GM04503 (cell line): ENCODE measurements at places on chromosomes 4 and X.

DNA sequence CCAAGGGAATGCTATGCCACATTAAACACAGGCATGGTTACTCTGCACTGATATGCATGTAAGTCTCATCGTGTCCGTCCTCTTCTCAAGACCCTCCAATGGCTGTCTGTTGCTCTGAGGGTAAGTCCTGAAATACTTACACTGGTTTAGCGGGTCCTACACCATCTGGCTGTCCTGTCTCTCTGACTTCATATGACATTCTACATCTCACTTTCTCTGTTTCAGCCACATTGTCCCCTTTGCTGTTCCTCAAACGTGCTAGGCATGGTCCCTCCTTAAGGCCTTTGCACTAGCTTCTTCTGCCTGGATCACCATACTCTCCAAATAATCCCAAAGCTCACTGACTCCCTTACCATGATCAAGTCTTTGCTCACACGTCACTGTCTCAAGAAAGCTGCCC, 131.4 kb downstream of the PALLD start:
- no peak for DNase-seq

- DNase-seq: no peak
Measured at GRCh38 chr4:8410641-8411271, 29.8 kb downstream of the ACOX3 start.

DNA sequence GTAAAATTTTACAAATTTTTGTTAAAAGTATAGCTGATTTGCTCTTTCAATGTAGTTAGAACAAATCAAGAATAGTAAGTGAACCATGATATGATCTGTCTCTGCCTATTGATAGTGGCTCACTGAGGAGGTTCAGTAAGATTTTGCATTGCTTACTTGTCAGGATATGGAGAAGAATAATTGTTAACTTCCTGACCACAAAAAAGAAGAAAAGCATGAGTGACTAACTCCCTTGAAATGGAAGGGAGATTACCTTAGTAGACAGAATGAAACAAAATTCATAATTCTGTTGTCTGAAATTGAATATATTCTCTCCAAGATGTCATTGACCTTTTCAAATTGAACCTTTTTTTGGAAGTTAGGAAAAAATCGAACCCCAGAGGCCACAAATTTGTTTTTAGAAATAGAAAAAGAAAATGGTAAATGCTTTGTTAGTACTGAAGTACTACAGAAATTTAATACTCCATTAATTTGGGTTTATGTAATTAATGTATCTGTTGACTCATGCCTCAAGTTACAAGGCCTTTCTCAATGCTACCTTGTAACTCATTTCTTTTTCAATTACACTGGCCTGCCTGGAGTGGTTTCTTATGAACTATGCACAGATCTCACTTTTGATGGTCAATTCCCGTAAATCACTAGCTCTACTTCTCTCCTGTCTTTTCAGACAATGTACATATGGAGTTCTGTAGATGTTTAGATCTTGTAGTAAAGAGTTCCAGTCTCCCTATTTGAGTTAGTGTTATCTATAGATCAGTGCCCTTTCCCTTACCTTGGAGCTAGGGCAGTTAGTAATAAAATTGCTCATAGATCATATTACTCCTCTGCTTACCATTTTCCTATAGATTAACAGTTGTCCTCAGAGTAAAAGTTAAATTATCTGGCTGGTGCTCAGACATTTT, 139.3 kb downstream of the TLL1 start:
- DNase-seq: no peak

- no peak for DNase-seq
Measured at GRCh38 chr4:762211-763190, 56.9 kb downstream of the PCGF3 start.

GRCh38 chr4:118770741-118771187, 65.2 kb downstream of the SEC24D start:
- no peak for DNase-seq

GRCh38 chr4:75555294-75556164, at the start of gene ODAPH:
ODAPH (plus strand) TSS chr4:75556066; CDS start chr4:75556083, 17 bp downstream.
- no peak for DNase-seq

- no peak for DNase-seq
Measured at GRCh38 chrX:63664741-63665140, 120.3 kb downstream of the ARHGEF9 start.

DNA sequence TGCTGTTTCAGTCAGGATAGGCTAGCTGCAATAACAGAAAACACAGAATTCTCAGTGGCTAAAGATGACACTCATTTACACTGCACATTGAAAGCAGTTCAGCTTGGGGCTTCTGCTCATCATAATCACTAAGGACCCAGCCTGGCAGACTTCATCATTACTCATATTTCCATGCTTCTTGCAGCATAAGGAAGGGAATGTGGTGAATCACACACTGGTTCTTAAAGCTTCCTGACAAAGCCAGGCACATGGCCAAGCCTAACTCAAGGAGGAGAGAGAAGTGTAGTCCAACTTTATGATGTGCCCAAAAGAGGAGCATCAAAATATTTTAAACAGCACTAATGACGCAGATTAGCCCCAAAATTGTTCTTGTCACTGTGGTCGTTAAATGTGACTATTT, 186.5 kb downstream of the BANK1 start:
- DNase-seq: peak; percentile 83

- DNase-seq: no peak
Measured at GRCh38 chr4:16205298-16206164, 20.7 kb downstream of the TAPT1 start.

GRCh38 chr4:98193459-98194105, 50.3 kb upstream of the STPG2 start:
- DNase-seq: no peak

GRCh38 chrX:22193851-22194659, 78.7 kb upstream of the CBLL2 start:
- no peak for DNase-seq

- no peak for DNase-seq
Measured at GRCh38 chrX:48910926-48911411, 477 bp downstream of the SLC35A2 start.

GRCh38 chr4:47312170-47312569, 151.3 kb downstream of the COMMD8 start:
- DNase-seq: no peak

DNA sequence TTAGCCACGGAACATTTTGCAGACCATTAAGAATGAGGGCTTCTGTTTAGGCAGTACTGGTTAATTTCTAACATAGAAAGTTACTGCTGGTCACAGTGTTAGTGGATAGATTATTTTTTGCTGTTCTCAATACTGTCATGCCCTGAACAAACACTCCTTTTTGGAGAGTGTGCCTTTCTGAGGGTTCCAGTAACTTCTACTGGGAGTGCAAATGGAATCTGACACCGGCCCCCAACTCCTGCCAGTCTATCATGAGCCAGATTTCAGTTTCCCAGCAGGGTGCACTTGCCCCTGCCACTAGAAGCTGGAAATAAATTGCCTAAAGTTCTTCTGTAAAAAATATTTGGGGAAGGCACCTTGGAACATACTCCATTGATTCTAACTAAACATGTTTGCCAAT, 224.4 kb upstream of the GPC4 start:
- no peak for DNase-seq

GRCh38 chrX:133633162-133633561, 217.9 kb upstream of the GPC4 start:
- no peak for DNase-seq

DNA sequence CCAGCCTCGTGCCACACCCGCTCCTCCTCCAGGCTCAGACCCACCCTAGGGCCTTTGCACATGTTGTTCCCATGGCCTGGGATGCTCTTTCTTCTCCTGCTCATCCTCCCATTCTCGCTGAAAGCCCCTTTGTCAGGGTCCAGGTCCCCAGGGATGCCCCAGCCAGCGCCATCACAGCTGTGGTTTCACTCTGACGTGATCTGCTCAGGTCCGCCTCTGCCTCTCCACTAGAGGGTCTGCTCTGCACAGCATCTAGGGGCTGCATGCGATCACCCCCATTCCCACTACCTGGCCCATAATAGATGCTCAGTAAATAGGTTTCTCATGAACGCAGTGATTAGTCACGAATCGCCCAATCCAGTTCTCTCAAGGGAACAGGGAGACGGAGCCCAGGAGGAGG, 222.5 kb downstream of the AFAP1 start:
- no peak for DNase-seq

DNA sequence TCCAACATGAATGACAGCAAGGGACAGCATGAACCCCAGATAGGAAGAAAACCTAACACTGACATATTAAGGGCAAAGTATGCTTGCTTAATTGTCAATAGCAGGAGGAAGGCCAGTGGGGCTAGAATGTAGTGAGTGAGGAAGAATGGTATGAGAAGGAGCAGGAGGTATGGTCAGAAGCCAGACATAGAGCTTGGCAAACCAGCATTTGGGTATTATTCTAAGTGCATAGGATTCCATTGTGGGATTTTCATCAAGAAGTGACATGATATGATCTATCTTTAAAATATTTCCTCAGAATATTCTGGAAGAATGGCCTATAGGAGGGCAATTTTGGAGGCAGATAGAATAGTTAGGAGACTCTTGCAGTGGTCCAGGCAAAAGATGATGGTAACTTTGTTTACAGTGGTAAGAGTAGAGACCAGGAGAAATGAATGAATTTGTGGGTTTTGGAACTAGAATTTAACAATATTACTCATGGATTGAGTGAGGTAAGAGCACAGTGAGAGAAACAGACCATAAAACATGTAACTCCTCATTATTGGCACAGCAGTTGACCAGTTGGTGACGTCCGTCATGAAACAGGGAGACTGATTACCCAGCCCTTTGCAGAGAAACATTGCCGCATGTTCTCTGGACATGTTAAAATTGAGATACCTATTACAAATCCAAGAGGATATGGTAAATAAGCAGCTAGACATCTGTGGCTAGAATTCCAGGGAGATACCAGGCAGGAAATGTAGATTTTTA, 246.5 kb upstream of the HS3ST1 start:
- DNase-seq: no peak

DNA sequence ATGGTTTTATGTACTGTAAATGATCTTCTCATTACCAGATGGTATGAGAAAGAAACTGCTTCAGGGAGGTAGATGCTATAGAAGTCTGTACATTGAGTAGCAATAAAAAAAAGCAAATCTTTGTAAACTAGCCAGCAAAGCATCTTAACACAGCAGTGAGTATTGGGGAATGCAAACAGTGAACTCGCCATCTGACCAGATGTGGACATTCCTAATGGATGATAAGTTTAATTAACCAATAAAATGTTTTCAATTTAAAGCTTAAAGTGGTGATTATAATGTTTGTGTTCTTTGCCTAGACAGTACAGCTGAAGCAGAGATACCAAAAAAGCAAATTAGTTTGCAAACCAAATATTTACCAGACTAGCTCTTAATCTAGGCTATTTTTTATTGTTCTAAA, 1144.2 kb downstream of the FAT4 start:
- DNase-seq: no peak

DNA sequence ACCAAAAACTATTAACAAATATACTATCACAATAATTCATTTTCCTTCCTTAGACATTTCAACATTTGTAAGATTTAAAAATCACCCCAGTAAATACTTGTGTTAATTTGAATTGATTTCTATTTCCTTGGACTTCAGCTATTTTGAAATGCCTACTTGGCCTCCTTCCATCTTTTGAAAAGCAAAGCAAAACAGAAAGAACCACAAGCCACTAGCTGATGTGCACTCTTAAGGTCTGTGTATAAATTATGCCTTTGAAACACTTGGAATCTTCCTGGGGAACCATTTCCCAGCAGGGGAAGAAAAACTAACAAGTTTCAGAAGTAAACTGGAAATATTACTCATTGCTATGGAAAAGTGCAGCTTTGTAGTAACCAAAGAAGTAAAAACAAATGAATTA, 139.8 kb downstream of the CLCN4 start:
- DNase-seq: peak; percentile 44

- peak; percentile 11 for DNase-seq
Measured at GRCh38 chr4:90357117-90357710, 230.0 kb downstream of the CCSER1 start.

GRCh38 chr4:3145234-3145924, 70.9 kb downstream of the HTT start:
- DNase-seq: no peak

- DNase-seq: no peak
Measured at GRCh38 chrX:150504397-150505182, 63.8 kb upstream of the MTM1 start.

DNA sequence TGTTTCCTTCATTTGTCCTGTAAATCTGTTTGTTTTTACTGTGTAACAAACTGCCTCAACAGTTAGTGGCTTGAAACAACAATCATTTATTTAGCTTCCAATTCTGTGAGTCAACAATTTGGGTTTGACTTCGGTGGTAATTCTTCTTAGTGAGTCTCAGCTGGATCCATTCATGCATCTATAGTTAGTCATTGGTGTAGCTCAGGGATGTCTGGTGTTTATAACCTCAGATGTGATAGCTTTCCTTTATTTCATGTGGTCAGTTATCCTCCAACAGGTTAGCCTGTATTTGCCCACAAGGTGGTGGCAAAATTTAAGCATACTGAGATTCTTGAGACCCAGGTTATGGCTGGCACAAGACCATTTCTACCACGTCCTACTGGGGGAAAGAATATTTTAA, 1267.2 kb downstream of the RAPGEF2 start:
- no peak for DNase-seq

GRCh38 chrX:111881715-111882114, 5.7 kb downstream of the TRPC5OS start:
- DNase-seq: no peak

DNA sequence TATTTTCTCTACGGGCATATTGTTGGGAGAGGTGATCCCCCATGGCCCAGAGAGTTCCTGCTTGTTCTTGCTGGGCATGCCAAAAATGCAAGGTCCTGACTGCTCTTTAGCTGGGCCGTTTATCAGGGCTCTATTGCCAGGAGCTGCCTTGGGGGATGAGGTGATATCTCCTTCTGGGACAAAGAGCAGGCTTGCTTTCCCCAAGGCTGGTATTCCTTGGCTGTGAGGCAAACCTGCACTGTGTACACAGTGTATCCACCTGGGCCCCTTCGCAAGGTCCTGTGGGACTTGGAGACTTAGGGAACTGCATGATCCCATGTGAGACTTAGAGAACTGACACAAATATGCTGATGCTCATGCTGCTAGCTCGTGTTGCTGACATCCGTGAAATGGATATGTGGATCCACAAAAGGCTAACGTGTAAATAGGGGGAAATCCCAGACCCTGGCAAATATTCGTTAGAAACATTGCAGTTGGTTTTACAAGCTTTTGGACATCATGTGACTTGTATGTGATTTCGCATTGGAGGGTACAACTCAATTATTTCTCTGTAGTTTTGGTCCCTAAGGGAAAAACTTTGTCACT, 24.4 kb upstream of the ZFX start:
- DNase-seq: no peak

GRCh38 chrX:15398874-15399273, 14.7 kb upstream of the VEGFD start:
- DNase-seq: no peak

- DNase-seq: no peak
Measured at GRCh38 chrX:48611703-48612102, 14.4 kb downstream of the WDR13 start.

GRCh38 chrX:153877571-153878261, 8.3 kb downstream of the L1CAM start:
- no peak for DNase-seq

GRCh38 chr4:38684271-38684670, 20.3 kb downstream of the KLF3 start:
- DNase-seq: no peak

DNA sequence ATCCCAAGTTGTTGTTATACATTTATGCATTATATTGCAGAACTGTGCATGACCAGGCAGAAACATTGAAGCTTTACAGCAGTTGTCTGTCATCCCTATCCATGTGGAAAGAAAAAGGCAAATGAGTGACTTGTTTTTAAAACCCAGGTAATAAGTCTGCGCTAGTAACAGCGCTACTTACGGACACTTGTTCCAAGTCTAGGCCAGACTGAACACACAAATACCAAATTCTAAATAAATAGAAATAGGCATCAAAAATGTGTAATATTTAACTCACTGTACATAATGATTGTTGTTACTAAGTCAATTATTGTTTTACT, 548 bp upstream of the MAML3 start:
- DNase-seq: no peak
